ENCODE measurements at places on chromosomes 3 and 15. TPM values are rescaled to one million over a fixed set of nuclear protein-coding genes. Genes with fewer than 3 reads are reported as not detected.

Gene GPR62
- 0.09 TPM for total RNA-seq

Gene EOMES
- 1.3 TPM for total RNA-seq

Gene USP13
- 9.0 TPM for total RNA-seq

Gene KLF15
- total RNA-seq = 22.9 TPM

Gene RLBP1
- total RNA-seq = not detected

Gene ECE2
- not detected for total RNA-seq

Gene RETNLB
- not detected for total RNA-seq

Gene FNDC3B
- 185 TPM for total RNA-seq

Gene SAMMSON
- 0.98 TPM for total RNA-seq

Gene USP4
- total RNA-seq = 72.5 TPM

Gene ADIPOQ
- total RNA-seq = not detected

Gene WDR49
- total RNA-seq = 1.0 TPM

Gene ZBED2
- 0.66 TPM for total RNA-seq

Gene STIMATE
- total RNA-seq = 21.4 TPM

Gene IL17RE
- total RNA-seq = 8.5 TPM

Gene PEX5L
- total RNA-seq = not detected

Gene CD200
- total RNA-seq = 16.8 TPM

Gene UBE3A
- total RNA-seq = 103 TPM

Gene FAM107A
- 180 TPM for total RNA-seq

Gene IL17RD
- total RNA-seq = 18.9 TPM

Gene GRM2
- total RNA-seq = 0.57 TPM

Gene EPHA6
- total RNA-seq = 0.66 TPM

Gene MINAR1
- 0.47 TPM for total RNA-seq

Gene TICRR
- total RNA-seq = 0.25 TPM

Gene GOLGA8M
- 4.9 TPM for total RNA-seq

Gene ARHGAP31
- total RNA-seq = 28.7 TPM

Gene LDHAL6B
- not detected for total RNA-seq

Gene DUOX1
- total RNA-seq = 1.6 TPM

Gene MAGI1
- total RNA-seq = 42.8 TPM

Gene HCN4
- total RNA-seq = 0.50 TPM

Gene GP5
- total RNA-seq = 0.22 TPM

Gene FEZF2
- total RNA-seq = not detected

Gene MORC1
- 0.06 TPM for total RNA-seq

Gene GOLGA8F
- total RNA-seq = not detected

Gene SERINC4
- 0.13 TPM for total RNA-seq

Gene CELSR3
- total RNA-seq = 2.0 TPM

Gene C3orf22
- total RNA-seq = not detected

Gene TTC21A
- total RNA-seq = 14.1 TPM

Gene HDC
- total RNA-seq = 12.9 TPM

Gene GOLGA6L26
- total RNA-seq = not detected

Gene ADGRG7
- not detected for total RNA-seq

Gene PP2D1
- total RNA-seq = not detected

Gene ABTB1
- total RNA-seq = 29.2 TPM

Gene LRRK1
- total RNA-seq = 24.9 TPM

Gene STRC
- 0.19 TPM for total RNA-seq

Gene ASTE1
- 8.9 TPM for total RNA-seq

Gene MYO5C
- total RNA-seq = 41.6 TPM

Gene ADAM10
- 235 TPM for total RNA-seq

Gene SHC4
- 0.50 TPM for total RNA-seq

Gene ALS2CL
- 78.9 TPM for total RNA-seq

Gene ISG20
- total RNA-seq = 25.5 TPM

Gene HERC2
- total RNA-seq = 58.4 TPM

Gene XCR1
- total RNA-seq = 1.4 TPM

Gene SLC15A2
- 21.8 TPM for total RNA-seq
